ENCODE measurements at places on chromosomes 6 and 20. TPM values are rescaled to one million over a fixed set of nuclear protein-coding genes. Genes with fewer than 3 reads are reported as not detected.

- no peak for DNase-seq
Measured at GRCh38 chr6:74912234-74912633, 293.6 kb downstream of the COL12A1 start.

DNA sequence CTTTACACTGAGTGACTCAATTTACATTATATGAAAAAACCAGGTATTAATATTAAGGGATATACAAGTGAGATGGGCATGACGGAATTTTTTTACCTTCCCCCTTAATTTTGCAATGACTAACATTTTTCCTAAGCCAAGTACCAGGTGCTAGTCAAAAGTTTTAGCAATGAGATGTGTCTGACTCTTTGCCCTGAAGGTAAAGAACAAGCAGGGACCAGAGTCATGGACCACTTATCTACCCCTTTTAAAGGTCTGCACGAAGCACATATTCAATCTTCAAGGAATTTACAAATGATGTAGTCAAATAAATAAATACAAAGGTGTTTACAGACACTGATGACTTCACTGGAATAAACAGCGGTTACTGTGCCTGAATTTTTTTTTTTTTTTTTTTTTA, 1.4 kb downstream of the GLO1 start:
- DNase-seq, result no peak

DNA sequence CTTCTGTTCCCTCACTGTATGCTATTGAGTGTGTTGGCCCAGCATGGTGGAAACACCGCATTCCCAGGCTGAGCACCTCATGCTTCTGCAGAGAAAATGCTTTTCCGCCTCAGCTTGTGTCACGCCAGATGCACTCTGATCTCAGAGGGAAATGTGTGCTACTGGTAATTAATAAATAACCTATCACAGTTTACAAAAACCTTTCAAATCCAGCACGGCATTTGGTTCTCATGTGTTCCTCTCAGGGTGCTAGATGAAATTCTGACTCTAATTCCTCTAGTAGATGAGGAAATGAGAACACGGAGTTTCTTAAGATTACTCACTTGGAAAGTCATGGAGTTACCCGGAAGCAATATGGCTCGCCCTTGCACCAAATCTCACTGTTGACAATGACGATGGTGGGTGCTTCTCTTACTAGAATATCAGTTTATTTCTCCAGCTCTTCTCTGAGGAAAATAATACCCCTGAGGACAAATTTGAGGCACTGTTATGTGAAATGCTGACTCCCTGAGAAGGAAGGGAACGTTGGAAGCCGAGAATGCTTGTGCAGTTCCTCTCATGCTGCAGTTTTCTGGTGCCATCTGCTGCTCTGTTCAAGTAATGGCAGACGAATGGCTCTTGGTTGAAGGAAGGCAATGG, 116.6 kb downstream of the RNF144B start:
- peak; percentile 45 for DNase-seq

DNA sequence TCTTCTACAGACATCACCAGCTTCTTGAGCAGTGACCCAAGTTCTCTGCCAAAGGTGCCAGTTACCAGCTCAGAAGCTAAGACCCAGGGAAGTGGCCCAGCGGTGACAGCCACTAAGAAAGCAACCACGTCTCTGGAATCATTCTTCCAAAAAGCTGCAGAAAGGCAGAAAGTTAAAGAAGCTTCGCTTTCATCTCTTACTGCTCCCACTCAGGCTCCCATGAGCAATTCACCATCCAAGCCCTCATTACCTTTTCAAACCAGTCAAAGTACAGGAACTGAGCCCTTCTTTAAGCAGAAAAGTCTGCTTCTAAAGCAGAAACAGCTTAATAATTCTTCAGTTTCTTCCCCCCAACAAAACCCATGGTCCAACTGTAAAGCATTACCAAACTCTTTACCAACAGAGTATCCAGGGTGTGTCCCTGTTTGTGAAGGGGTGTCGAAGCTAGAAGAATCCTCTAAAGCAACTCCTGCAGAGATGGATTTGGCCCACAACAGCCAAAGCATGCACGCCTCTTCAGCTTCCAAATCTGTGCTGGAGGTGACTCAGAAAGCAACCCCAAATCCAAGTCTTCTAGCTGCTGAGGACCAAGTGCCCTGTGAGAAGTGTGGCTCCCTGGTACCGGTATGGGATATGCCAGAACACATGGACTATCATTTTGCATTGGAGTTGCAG, 15.2 kb downstream of the GTPBP2 start:
- DNase-seq, result no peak

Gene TRAPPC3L
- total RNA-seq, result not detected

DNA sequence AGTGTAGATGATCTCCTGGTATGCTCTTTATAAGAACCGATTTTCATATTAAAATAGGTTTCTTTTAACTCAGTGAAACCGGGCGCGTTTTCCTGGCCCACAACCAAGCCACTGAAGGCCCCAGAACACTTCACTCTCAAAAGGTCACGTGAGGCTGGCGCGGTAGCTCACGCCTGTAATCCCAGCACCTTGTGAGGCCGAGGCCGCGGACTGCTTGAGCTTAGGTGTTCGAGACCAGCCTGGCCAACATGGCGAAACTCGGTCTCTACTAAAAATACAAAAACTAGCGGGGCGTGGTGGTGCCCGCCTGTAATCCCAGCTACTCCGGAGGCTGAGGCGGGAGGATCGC, 402 bp upstream of the TAF8 start:
- DNase-seq, result peak; percentile 56

DNA sequence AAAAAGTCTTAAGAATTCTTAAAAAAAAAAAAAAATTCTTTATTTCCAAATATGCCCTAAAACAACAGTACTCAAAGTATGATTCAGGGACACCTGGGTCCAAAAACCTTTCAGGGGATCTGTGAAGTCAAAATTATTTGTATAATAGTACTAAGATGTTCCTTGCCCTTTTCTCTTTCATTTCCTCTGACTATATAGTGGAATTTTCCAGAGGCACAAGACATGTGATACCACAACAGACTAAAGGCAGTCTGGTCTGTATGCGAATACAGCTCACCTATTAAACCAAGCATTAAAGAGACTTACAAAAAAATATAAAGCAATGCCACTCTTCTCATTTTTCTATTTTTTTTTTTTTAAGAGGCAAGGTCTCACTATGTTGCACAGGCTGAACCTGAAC, 15.4 kb downstream of the NOL7 start:
- DNase-seq, result no peak

Gene SYNGAP1
- 10.1 TPM for total RNA-seq

DNA sequence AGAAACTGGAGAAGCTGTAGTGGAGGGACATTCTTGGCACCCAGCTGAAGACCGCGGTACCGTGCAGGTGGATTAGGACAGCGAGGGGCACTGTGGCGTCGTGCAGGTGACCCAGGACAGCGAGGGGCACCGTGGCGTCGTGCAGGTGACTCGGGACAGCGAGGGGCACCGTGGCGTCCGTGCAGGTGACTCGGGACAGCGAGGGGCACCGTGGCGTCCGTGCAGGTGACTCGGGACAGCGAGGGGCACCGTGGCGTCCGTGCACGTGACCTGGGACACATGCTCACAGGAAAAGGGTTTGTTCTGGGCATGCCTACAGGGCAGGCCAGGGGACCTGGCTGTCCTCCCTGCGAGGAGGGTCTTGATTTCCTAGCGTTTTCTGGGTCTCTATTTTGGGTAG, 29.2 kb upstream of the SMOC2 start:
- DNase-seq, result no peak

Gene GPLD1
- 24.4 TPM for total RNA-seq

Gene PRR18
- not detected for total RNA-seq

Gene PROKR2
- not detected for total RNA-seq

DNA sequence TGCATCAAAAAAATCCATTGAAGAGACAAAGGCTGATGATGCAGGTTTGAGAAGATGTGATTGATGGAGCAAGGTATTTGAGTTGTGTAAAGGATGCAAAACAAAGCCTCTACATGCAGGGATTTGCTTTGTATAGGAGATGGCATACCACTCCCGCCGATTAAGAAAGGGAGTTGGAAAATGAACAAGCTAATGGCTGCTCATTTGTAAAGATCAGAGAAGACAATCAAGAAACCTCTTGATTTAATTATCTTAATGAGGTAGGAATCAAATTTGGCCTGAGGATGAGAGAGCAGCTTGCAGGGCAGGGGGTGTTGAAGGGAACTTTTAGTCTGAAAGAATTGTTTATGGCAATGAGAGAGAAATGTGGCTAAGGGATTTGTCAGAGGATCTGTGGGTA, 448.2 kb upstream of the ADGRB3 start:
- DNase-seq, result no peak

Gene SSR1
- total RNA-seq, result 31.4 TPM

Gene HTR1E
- 0.10 TPM for total RNA-seq

- no peak for DNase-seq
Measured at GRCh38 chr20:44394702-44395460, 39.4 kb downstream of the HNF4A start.

Gene HSPA1A
- total RNA-seq, result 317 TPM

DNA sequence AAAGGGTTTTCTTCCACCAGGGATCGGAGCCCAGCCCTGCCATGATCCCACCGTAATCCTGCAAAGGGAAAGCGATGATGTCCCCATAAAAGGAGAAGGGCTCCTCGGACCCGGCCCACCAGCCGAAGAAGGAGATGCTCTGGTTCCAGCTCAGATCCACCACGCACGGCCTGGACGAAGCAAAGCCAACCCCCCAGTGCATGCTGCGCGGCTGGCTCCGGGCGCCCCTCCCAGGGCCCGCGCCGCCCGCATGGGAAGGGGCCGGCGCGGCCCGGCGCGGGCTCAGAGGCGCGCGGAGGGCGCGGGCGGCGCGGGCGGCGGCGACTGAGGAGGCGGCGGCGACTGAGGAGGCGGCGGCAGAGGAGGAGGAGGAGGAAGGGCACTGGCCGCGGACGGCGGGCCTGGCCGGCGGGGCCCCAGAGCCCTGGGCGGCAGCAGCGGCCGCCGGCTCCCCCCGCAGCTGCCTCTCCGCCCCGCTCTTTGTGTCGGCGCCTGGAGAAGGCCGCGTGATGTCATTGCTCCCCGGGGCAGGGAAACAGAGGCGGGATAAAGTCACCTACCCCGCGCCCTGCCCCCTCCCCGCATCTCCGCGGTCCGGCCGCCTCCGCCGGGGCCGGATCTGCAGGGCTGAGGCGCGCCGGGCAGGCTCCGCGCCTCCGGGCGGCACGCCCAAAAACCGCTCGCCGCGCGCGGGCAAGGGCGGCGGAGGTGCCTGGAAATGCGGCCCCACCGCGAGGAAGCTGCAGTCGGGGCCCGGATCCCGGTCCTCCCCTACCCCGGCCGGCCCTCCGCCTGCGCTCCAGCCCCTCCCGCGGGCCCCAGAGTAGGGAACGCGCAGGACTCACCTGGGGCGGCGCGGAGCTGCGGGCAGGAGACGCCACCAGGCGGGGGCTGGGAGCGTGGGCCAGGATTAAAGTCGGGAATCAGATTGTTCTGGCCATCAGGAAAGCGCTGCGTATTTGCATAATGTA, at the start of gene FAXC:
FAXC (minus strand) TSS at position 504 of the 971 bp plus-strand sequence; CDS start at position 202, 302 bp downstream.
- DNase-seq, result no peak

DNA sequence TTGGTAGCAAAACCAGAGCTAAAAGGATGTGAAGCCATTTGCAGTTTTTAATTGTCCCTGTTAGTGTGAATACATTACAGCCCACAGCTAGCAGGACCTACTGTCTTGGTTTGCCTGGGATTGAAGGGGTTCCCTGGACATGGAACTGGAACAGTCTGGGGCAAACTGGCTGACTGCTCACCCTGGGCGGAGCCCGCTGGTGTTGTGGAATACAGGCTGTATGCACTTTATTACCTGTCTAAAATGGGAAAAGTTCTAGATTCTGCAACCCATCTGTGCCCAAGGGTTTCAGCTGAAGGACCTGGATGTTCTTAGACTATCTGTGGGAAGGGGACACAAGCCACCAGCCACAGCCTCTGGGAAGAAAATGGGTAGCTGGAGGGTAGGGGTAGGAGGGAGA, 12.2 kb upstream of the CDKN1A start:
- no peak for DNase-seq

Gene CGA
- total RNA-seq, result 5.9 TPM

- peak; percentile 45 for DNase-seq
Measured at GRCh38 chr6:125153391-125154117, at the start of gene TPD52L1. TSS of gene TPD52L1 (plus strand) at chr6:125153773. CDS start at chr6:125153952, 179 bp downstream.
